Stimulated activated CD8-positive, alpha-beta memory T cell treated with anti-CD3 and anti-CD28 coated beads, Interleukin-7, amount 100 ng/mL, for 1 hour (primary cell): ENCODE measurements at places on chromosomes 4 and X.

DNA sequence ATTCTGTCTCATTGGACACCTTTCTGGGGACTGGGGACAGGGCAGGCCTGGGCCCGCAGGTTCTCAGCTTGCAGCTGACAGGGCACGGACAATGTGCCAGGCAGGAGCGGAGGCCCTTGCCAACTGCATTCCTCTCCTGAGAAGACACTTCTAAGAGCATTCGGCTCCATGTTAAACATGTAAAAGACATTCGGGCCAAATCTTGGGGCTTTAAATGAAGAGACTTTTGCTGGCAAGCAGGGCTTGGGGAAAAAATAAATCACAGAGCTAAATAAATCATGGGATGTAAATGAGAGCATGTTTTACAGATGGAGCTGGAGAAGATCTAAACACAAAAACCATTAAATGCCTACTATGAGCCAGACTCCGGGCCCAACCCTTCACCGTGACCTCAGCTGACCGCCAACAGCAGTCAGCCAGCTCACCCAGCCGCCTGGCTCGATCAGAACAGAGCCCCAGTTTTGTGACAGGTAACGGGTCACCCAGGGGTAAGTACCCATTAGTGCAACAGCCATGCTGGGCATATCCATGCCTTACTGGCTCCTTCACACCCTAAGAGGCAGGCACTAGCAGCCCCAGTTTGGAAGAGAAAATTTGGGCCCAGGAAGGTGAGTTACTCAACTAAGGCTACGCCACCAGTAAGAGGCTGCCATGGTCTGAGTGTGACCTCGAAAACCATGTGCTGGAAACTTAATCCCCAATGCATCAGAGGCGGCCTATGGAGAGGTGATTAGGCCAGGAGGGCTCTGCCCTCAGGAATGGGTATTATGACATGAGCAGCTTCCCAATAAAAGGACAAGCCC lies 14.7 kb downstream of the WDR1 start:
- DNase-seq = no peak

DNA sequence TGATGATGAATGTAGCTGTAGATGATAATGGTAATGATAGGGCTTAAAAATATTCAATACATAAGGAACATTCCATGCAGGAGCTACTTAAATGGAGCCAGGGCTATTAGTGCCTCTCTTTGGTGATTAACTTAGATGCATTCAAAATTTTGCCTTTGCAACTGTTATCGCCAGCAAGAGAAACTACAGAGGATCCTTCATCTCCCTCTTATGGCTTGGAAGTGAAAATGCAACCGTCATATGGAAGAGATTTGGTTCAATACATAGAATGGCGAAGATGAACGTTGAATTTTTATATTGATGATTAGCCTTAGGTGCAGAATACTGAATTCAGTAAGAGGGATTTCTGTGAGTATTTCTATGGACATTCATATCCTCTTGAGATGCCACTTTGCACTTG lies 134.5 kb upstream of the NLGN4X start:
- DNase-seq = no peak

GRCh38 chr4:108651014-108651791 lies 804 bp downstream of the OSTC start:
- DNase-seq = no peak

- DNase-seq = no peak
Observed at GRCh38 chrX:134718966-134719317, 60.7 kb upstream of the PLAC1 start.

DNA sequence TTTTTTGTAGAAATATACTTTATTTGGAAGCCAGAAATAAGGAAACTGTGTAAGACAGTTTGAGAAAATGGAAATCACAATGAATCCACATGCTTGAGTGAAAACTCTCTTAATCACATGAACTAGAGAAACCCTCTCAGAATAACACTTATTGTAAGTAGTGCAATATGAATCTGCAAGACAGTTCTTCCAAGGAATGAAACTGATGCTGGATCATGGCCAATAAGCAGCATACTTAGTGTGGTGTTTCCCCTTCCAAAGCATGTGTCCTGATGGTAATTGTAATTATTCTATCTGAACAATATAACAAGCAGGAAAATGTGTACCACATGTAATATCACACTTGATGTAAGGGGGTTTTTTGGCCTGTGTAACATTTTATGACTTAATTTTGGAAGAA lies 1870.5 kb upstream of the TENM3 start:
- no peak for DNase-seq

- no peak for DNase-seq
Observed at GRCh38 chrX:114532111-114532805, 51.6 kb upstream of the HTR2C start.

GRCh38 chr4:173735049-173735448 lies 205.0 kb upstream of the HAND2 start:
- no peak for DNase-seq

DNA sequence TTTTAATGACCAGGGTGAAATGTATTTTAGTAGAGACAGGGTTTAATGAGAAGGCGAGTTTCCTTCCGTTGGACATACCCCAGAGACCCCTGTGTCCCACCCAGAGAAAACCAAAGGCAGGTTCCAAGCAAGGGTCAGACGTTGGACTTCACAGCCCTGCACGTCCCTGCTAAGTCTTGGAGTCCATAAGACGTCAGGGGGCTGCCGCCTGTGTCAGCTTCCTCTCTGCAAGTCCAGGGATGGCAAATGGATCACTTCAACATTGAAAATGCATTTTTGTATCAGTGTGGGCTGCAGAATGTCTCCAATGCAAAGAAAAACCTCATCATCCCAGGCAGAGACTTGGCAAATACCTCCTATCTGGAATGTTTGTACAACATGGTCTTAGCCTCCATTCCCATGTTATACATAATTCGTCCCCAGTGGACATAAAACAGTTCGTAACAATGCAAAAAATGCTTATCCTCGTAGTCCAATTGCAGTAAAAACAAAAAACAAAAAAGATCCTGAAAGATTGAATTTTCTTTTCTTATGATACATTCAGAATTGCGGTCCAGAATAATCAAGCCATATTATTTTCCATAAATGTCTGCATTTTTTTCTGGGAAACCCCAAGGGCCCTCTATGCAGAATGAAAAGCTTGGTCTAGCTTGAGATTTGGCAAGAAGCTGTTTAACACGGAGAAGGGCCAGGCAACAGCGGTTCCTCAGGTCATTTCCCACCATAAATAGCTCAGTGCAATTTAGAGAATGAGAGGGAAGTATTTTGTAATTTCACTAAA lies 190.9 kb downstream of the SHOX start:
- DNase-seq = no peak

DNA sequence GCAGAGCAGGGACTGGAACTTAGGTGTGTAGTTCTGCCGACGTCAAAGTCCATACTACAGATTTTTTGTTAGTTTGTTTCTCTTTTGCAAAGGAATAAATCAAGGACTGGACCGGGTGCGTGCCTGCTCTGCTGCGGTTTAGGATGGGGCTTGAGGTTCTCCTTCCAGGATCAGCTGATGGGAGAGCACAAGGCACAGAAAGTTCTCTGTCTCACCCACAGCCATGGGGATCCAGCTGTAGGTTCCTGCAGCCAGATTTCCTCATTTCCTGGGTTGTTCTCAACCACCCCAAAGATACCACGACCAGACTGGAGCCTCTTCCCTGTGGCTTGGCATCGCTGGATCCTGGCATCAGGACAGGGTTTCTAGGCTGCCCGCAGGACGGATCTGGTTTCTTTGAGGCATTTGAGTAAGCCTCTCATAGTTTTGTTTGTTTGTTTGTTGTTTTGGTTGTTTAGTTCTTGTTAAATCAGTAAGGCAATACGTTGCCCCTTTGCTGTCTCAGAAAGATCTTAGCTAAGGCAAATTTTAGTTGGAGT lies 789 bp upstream of the SRPX start:
- no peak for DNase-seq

DNA sequence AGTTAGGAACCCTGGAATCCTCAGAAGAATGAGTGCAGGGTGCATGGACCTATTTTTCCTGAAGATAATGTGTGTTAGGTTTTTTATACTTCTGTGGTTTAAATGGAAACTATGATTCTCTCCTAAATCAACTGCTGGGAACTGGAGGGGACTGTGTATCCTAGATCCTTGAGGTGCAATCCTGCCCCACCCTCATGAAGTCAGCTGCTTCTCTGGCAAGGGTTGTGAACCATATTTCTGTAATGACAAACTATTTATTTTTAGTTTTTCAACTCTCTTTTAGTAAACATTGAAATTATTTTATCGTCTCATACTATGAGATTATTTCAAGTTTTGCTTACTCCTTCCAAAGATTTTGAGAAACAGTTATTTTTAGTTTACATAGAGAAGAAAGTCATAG lies 25.8 kb upstream of the VEGFC start:
- no peak for DNase-seq

GRCh38 chrX:128992107-128992971 lies 531.0 kb downstream of the SMARCA1 start:
- DNase-seq = no peak

DNA sequence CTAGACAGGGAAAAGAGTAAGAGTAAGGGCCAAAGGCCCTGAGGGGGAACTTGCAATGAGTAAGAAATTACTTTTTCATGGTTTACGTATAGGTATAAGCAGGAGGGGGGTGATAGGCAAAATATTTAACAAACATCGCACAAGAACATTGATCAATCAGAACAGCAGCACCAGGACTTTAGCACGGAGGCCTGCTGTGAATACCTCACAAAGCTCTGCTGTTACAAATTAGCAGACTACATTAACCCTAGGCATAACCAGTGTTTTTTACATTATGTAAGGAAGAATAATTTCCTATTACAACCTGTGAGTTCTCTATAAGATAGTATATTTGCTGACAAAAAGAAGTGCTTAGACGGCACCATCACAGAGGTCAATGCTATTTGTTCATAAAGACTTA lies 44.9 kb downstream of the PPARGC1A start:
- no peak for DNase-seq

DNA sequence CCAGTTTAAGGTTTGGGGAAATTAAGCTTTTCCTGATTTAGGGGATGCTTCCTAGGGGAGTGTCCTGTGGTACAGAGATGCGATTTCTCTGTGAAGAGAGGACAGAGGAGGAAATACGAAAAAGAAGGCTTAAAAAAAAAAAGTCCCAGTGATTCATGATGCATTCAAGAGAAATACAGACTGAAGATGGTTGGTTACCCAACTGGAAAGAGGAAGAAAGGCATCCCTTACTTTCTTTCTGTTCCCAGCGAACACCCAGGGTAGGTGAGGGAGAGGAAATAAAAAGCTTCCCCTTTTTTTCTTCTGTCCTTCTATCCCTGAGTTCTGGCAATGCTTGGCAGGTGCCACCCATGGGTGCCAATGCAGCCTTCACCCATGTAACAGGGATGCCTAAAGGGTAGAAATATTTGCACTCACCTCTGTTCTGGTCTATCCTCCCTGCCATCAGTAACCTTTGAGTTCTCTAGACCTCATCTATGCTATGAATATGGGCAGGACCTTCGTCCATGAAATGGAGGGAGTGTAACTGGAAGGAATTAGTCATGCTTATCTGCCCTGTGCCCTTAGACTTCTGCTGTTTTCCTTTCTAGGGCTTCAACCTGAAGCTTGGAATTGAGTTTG lies 230.1 kb upstream of the GALNTL6 start:
- DNase-seq = no peak

DNA sequence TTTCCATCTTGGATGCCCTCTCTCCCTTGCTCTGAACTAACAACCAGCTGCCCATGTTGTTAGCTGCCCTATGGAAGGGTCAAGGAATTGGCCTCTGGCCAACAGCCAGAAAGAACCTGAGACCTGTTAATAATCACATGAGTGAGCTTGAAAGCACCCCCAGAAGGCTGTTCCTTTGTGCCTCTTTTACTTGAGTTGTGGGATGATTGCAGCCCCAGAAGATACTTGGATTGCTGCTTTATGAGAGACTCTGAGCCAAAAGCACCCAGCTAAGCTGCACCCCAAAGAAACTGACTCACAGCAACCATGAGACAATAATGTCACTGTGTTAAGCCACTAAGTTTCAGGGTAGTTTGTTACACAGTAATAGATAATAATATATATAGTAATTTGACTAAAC lies 73.3 kb downstream of the FRYL start:
- DNase-seq = no peak

GRCh38 chr4:184657144-184657543 lies 7.6 kb downstream of the PRIMPOL start:
- DNase-seq = no peak

GRCh38 chr4:4533461-4534169 lies 8.2 kb downstream of the STX18 start:
- no peak for DNase-seq

- no peak for DNase-seq
Observed at GRCh38 chr4:152243896-152244595, 291.8 kb downstream of the FBXW7 start.

DNA sequence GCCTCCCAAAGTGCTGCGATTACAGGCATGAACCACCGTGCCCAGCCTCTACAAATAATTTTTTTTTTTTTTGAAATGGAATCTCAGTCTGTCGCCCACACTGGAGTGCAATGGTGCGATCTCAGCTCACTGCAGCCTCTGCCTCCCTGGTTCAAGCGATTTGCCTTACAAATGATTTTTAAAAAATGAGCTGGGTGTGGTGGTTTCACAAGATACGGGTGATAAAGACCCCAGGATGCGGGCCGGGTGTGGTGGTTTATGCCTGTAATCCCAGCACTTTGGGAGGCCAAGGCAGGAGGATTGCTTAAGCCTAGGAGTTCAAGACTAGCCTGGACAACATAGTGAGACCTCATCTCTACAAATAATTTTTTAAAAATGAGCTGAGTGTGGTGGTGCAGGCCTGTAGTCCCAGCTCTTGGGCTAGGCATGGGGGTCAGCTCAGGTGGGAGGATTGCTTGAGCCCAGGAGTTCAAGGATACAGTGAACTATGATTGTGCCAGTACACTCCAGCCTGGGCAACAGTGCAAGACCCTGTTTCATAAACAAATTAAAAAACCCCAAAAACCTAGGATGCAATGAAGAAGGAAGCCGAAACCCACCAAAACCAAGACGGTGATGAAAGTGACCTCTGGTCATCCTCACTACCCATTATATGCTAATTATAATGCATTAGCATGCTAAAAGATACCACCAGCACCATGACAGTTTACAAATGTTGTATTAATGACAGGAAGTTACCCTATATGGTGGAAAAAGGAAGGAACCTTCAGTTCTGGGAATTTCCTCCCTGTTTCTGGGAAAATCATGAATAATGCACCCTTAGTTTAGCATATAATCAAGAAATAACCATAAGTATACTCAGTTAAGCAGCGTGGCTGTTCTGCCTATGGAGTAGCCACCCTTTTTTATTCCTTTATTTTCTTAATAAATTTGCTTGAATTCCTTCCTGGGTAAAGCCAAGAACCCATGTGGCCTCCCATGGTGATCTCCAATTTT lies 27.7 kb downstream of the PDGFRA start:
- DNase-seq = no peak

DNA sequence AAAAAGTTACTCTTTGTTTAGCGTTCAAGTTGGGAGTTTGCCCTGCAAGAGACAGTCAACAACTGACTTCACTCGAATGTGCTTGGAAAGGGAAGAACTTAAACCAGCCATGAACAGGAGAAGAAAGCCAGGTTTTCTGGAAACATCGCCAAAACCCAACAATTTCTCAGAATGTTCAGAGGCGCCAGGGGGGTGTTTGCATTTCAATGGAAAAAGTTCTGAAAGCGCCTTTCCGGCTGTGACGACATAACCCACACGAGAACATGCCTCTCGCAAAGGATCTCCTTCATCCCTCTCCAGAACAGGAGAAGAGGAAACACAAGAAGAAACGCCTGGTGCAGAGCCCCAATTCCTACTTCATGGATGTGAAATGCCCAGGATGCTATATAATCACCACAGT lies 78.1 kb upstream of the ADGRA3 start:
- DNase-seq = no peak

GRCh38 chr4:86641516-86642090 lies 47.5 kb downstream of the PTPN13 start:
- DNase-seq = no peak

- no peak for DNase-seq
Observed at GRCh38 chr4:163701916-163702315, 207.4 kb downstream of the TMA16 start.

- DNase-seq = no peak
Observed at GRCh38 chr4:86999136-86999643, 64.4 kb downstream of the AFF1 start.
